Type B pancreatic cell (in vitro differentiated cells): ENCODE measurements at places on chromosomes 2 and 18.

DNA sequence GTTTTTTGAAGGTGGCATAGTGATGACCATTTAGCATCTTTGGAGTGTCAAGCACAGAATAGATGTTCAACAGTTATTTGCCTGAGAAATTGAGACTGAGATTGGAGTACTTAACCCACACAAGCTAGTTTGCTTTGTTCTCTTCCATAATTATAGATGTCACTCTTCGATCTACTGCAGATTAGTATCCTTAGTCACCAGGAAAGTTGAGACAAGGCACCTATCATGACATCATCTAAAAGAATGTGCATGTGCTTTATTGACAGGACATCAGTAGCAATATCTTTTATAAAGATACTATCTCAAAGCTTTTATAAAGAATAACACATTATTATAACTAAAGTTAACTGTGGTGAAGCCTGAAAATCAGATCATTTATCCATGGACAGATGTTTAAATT is 6.4 kb downstream of the VRK2 start:
- DNase-seq = no peak

GRCh38 chr18:7723558-7723957 is 156.4 kb downstream of the PTPRM start:
- no peak for DNase-seq

- DNase-seq = no peak
Observed at GRCh38 chr2:200778038-200778437, 33.7 kb upstream of the BZW1 start.

GRCh38 chr2:149662556-149662955 is 75.0 kb upstream of the MMADHC start:
- no peak for DNase-seq

- DNase-seq = no peak
Observed at GRCh38 chr18:45291621-45292615, 323.4 kb upstream of the SLC14A2 start.

DNA sequence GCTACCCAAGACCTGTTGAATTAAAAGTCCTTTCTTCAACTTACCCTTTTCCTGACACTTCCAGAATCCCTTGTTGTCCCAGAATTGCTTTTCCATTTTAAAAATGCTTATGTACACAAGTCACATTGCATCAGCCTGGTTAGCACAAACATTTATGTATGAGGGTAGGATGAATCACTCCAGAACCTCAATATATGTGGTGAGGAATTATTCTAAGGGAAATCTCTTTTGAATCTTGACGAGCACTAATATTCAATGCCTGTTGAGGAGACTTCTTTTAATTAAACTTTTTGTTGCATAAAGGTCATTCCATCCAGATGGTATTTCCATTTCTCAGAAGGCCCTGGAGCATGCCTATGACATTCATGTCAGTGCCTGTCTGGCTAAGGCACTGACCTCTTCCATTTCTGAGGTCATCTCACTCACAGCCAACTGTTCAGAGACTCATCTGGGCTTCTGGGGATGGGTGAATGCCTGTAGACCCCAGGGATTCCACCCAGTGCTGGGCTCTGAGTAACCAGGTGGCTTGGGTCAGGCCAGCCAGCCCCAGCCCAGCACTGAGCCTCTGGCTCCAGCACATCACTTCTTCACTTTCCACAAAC is 28.2 kb downstream of the ACMSD start:
- DNase-seq = no peak

DNA sequence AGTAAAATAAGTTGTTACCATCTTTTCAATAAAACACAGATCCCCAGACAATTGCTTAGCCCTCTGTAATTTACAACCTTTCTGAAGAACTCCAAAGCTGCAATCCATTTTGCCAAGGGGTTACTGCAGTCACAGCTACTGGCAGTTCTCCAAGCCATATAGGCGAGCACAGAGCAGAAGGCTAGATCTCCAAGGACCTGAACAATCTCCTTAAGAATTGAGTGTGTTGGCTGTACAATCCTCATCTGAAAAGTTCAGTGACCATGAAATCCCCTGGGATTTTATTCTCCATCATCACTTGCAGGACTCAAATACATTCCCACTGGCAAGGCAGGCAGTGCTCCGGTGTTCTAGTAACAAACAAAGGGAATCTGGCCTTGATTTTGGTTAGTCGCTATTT is 103.9 kb upstream of the LRP1B start:
- no peak for DNase-seq

DNA sequence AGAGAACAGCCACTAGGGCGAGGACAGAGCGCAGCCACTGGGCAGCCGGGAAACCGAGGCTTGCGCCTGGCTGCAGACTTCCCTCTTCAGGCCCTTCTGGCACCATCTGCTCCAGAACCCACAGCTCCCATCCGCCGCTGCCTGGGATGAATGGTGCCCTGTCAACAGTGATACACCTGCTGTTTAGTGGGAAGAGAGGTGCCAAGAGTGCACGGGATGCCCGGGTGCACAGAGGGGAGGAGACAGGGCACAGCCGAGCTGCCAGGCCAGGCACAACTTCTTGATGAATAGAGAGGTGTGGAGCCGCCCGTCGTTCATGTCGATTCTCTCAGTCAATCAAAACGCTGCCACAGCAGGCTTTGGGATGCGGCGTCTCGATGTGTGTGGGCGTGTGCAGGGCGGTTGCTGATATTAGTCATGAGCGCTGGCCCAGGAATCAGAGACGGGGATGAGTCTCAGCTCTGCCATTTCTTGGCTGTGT is 39.5 kb downstream of the RRM2 start:
- no peak for DNase-seq

DNA sequence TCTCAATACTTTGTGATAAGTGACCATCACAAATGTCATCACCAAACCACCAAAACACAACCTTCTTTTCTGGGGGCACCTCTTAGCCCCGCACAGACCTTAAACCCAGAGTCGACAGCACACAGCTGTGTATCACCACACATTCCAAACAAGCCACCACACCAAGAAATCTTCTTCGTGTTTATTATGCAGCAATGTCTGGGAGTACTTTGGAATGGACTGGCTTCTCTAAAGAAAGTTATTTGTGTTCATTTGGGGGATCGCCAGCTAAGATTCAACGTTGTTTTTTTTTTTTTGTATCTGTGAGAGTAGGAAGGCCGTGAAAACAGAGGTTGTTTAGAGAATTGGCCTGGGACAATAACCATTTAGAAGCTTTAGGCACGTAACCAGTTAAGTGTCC is 1.1 kb upstream of the MTA3 start:
- no peak for DNase-seq

GRCh38 chr2:219628986-219629901 is 1.8 kb downstream of the SLC4A3 start:
- DNase-seq = no peak

- no peak for DNase-seq
Observed at GRCh38 chr2:168683996-168684395, 118.4 kb upstream of the NOSTRIN start.

DNA sequence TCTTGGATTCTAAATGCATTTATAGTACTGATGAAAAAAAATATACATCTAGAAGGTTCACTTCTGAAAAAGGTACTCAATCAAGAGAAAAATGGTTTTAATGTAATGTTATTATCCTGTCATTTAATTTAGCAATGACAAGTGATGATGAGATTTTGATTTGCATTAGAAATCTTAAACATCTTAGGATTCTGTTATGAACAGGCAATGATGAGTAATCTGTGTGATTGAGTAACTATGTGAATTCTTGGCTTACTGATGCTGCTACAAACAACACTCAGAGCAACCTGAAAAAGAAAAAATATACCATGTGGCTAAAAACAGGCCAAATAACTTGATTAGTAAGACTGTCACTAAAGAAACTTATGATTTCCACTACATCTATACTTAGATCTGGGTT is 30.1 kb downstream of the RBKS start:
- DNase-seq = no peak

DNA sequence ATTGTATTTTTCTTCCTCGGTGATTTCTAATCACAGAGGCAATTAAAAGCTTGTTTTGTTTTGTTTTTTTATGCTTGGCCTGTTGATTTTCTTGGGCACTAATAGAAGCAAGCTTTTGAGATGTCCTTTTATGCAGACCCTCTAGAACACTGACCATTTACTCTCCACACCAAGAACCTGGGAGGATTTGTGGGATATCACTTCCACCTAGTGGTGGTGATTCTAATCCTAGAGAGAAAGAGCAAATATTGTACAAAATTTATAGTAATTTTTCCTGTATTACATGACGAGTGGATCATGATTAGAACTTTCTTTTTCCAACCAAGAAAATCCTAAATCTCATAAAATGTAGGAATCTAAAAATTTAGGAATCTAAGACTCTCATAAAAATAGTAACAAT is 23.4 kb downstream of the NEMP2 start:
- DNase-seq = no peak

GRCh38 chr2:185967335-185967734 is 228.7 kb downstream of the FSIP2 start:
- no peak for DNase-seq

DNA sequence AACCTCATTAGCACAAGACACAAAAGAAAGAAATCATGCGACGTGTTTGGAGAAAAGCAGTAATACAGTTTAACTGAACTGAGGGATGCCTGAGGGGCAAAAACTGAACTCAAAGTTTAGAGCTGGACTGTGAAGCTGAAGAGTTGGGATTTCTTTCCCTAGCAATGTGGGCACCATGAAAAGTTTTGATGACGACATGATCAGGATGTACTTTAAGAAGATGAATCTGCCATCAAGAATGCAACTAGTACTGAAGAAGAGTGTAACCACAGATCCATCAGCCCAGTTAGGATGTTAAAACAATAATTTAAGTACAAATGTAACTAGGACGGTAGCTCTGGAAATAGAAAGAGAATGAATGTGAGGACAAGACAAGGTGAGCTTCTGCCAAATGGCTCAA is 196.2 kb downstream of the VWC2L start:
- DNase-seq = no peak

DNA sequence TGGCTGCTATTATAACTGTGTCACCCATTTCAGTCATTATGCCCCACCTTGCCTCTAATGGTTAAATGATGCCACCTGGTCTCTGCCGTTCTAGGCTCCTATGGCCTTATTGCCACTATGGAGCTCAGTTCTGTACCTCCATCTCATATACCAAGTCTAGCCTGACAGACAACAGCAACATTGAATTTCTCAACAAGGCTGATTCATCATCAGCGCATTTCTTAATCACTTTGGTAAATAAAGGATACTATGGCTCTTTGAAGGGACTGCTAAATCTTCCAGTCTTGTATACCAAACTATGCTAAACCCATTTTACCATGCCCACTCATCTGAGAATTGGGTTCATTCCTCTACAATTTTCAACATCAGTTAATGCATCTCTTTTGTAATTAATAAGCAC is 784.5 kb upstream of the CELF4 start:
- no peak for DNase-seq

DNA sequence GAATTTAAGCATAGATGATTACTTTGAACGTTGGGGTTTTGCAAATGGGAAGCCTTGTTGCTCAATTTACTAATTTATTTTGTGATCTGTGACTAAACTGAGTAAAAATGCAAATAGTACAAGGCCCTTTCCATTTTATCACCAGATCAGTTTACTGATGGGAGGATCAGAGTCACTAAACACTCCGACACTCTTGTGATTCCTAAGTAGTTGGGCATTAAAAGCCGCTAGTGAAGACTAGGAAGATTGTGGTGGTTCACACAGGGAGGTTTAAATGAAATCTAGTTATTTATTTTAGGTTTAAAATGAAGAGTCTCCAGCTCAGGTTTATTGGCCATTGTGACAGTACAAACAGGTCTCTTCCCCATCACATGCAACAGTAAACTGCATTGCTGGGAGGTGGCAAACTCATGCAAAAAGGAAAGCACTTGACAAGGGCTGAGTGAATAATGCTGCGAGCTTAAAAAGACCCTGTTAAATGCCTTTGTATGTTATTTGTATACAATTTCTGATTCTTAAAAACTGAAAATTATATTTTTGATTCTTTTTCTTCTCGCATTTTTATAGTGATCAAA is 394.8 kb upstream of the FANCL start:
- no peak for DNase-seq

GRCh38 chr2:197604117-197604860 is 71.1 kb downstream of the RFTN2 start:
- no peak for DNase-seq

GRCh38 chr2:100291152-100291970 is 30.9 kb downstream of the LONRF2 start:
- no peak for DNase-seq

DNA sequence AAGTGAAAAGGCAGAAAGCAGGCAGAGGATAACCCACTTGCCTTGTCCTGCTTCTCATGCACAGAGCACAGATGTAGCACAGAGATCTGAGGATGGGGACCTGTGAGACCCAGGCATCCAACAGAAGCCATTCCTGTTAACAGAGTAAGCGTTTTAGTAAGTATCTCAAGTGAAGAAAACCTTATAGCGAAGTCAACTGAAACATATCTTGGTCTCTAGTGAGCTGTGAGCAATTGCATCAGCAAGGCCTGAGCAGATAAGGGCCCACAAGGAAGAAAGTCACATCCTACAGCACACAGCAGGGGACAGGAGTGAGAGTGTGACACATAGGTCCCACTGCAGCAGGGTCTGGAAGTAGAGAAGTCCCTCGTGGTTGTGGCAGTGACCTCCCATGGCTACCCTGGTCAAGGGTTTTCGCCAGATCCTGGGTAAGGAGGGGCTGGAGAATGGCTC is 248.7 kb upstream of the TNP1 start:
- DNase-seq = no peak

GRCh38 chr18:75168619-75169018 is 40.3 kb downstream of the PTGR3 start:
- no peak for DNase-seq

DNA sequence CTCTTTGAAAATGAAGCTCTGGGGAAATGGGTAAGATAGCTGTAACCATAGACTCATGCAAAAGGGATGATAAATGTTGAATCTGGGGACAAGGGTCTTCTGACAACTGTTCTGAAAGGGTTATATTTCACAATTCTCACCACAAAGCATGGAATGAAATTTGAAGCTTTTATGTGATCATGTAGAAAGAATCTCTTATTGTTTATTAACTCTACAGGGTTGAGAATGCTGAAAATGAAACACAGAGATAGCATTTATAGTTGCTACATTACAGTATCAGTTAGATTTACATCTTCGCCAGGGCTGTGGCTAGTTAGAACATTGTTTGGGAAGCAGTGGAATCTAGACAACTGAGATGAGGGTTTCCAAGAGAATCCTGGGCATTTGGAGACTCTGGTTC is 97.4 kb upstream of the LHCGR start:
- no peak for DNase-seq

DNA sequence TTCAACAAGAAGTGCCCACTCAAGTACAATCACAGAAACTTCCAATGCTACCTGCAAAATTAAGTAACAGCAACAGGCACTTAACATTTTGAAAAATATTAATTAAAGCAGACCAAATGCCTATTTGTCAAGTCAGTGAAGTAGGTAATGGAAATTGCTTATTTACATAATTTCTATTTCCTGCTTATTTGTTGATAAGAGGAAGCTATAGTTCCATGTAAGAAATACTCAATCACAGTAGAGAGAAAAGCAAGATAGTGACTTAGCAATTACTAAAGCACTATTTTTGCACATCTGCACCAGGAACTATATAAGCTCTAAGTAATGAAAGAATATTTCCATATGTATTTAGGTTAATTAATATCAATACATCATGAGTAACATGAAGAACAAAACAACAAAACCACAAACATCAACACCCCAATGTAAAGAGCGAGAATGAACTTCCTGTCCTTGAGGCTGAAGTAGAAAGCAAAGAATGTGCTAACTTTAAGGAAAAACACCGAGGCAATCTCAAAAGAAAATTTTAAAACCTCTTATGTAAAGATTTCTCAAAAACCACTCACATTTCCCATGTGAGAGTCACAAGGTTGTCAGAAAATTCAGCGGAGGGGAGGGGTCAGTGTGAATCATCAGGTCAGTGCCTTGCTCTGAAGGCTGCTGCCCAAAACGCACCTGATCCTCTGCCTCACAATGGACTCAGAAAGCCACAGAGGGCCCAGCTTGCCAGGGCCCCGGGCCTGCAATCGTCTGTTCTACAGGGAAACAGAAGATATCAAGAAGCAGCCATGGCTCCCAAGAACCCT is 12.5 kb downstream of the NPC1 start:
- DNase-seq = no peak
